ENCODE measurements at places on chromosomes 2 and 18.

- DNase-seq = no peak
Measured at GRCh38 chr2:109638795-109639194, 24.6 kb downstream of the SOWAHC start.

- peak; percentile 45 for DNase-seq
Measured at GRCh38 chr2:45778720-45779171, 127.3 kb downstream of the PRKCE start.

DNA sequence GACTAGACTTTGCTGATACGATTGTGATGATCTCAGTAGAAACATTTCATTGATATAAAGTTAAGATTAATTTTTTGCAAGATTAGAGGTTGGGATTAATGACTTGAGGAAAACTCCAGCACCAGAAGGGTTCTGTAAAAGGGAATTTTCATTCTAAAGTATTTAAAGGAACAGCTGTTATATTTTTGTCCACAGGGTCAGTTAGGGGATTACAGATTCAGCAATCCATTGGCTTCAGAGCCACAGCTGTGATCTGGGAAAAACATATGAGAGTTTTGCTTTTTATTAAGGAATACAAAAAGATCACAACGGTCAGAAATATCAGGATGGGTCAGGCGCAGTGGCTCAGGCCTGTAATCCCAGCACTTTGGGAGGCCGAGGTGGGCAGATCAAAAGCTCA lies 19.6 kb upstream of the REV1 start:
- DNase-seq = no peak

GRCh38 chr2:128499367-128500137 lies 180.9 kb upstream of the HS6ST1 start:
- no peak for DNase-seq

DNA sequence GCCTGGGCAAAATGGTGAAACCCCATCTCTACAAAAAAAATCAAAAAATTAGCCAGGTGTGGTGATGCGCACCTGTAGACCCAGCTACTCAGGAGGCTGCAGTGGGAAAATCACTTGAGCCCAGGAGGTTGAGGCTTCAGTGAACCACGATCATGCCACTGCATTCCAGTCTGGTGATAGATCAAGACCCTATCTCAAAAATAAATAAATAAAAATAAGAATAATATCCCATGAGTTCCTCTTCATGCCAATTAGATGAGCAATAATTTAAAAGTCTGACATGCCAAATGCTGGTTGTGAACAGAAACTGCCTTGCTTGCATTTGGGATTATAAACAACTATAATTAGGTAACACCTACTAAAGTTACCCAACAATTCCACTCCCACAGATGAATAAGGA lies 22.1 kb upstream of the ANKRD44 start:
- no peak for DNase-seq

DNA sequence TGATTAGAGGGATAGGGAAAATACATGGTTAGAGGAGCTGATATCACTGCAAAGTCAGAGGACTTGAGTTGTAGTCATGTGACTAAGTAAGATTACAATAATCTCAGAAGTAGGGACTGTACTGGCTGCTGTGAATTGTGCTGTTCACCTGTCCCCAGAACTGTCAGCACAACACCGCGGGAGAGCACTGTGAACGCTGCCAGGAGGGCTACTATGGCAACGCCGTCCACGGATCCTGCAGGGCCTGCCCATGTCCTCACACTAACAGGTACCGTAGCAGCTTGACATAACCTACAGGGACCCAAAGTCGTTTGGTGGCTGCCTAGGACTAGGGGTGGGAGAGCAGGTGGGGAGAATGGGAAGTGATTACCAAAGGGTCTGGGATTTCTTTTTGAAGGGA lies 132.8 kb upstream of the TTC39C start:
- DNase-seq = no peak

- DNase-seq = no peak
Measured at GRCh38 chr2:72886505-72887031, 640 bp upstream of the SPR start.

DNA sequence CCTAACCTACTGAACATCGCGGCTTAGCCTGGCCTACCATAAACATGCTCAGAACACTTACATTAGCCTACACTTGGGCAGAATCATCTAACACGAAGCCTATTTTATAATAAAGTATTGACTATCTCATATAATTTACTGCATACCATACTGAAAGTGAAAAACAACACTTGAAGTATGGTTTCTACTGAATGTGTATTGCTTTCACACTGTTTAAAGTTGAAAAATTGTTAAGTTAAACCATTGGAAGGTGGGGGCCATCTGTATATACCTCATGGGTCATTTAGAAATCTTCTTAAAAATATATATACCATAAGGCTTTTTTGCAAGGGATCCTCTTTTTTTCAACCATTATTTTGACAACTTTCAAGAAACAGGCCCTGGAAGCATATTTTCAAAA lies 16.5 kb downstream of the RNF149 start:
- DNase-seq = no peak

- DNase-seq = no peak
Measured at GRCh38 chr2:151900331-151900730, 72.1 kb upstream of the ARL5A start.

- DNase-seq = no peak
Measured at GRCh38 chr18:44423814-44424644, 256.7 kb upstream of the SETBP1 start.

DNA sequence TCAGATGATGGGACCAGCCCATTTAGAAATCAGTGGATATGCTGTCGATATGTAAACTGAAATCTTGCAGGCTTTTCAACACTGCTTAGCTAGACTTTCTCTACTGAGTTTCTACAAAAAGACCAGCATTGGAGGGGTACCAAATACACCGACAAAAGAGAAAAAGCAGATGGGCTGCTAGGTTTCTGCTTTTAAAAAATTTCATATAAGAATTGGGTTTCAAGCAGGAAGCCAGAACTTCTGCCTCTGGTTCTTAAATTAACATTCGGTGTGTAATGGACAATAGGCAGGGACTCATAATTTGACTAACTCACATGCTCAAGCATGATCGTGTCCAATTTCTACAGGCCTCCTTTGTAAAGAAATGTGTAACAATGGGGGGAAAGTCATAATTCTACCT lies 3.1 kb downstream of the ARL4C start:
- no peak for DNase-seq

GRCh38 chr2:128438091-128438490 lies 119.4 kb upstream of the HS6ST1 start:
- no peak for DNase-seq

DNA sequence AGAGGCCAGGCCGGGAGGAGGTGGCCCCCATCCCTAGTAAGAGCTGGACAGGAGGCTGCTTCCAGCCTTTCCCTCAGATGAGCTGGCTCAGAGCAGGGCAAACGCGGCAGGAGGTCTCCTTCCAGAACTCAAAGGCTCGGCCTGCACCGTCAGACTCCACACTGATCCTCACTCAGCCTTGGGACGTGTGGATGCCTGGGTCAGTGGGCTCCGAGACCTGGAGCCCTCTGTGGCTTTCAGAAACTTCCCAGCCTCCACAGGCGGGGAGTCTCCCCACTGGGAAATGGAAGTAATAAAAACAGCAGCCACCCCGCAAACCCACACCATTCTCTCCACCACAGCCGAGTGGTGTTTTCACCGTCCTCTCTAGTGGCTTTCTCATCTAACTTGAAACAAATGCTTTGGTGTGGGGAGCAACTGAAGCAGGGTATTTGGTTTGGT lies 54.3 kb downstream of the INPP5D start:
- DNase-seq = no peak

DNA sequence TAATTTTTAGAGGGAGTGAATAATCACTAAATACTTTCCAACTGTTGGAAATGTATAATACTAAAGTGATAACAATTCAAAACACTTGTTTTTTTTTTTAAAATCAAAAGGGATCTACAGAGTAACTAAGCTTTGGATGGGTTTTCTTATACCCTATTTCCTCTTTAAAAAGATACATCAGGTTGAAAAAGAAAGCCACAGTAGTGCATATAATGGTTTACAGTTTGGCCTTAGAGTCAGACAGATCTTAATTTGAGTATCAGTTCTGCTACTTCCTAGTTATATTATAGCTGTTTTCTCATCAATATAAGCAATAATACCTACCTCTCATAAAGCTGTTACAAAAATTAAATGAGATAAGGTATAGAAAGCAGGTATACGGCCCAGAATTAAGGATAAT lies 28.5 kb downstream of the PSME4 start:
- DNase-seq = no peak

DNA sequence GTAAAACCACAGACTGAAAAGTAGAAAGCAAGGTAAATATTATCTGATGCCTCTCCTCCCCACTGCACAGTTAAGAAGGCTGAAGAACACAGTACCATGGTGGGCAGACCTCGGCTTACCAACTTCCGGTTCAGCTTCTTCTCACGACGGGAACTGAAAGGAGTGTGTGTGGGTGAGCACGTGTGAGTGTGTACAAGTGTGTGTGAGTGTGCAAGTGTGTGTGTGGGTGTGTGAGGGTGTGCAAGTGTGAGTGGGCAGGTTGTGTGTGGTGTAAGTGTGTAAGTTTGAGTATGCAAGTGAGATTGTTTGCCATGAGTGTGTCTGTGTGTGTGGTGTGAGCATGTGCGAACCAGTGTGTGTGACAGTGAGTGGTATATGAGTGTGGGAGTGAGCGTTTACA lies 103.5 kb downstream of the ADD2 start:
- no peak for DNase-seq

DNA sequence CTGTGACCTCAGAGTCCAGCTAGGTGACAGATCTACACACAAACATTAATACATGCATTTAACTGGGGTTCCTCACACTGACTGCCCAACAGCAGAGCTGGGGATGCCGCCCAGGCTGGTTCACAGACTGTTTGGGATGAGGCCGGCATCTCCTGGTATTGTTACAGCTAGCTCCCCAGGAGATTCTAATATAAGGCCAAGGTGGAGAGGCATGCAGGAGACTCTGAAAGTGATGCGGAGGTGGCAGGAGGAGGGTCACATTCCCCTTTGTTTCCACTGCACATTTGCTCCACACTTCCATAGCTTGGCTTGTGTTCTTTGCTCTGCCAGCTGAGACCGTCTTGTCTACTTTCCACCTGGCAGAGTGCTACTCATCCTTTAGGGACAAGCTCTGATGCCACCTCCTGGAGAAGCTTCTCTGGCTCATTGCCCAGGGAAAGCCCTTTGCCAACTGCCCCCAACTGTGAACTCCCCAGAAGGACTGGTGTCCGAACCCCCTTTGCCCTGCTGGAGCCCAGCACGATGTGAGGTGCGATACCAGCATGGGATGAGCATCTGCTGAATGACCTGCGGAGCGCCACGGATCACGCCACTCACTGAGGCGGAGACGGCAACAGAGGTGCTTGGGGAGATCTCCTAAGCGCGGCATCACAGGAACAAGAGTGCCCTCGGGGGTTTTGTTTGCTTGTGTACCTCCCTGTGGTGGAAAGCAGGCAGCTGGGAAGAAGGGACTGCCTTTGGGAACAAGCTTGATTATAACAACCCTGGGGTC lies 88.8 kb downstream of the UXS1 start:
- DNase-seq = no peak

- DNase-seq = no peak
Measured at GRCh38 chr18:11950824-11951223, 30.5 kb upstream of the IMPA2 start.

- DNase-seq = no peak
Measured at GRCh38 chr18:45775743-45776142, 49.7 kb upstream of the SIGLEC15 start.

- no peak for DNase-seq
Measured at GRCh38 chr18:34493566-34494358, 216.3 kb upstream of the DTNA start.

GRCh38 chr2:230700447-230700846 lies 12.2 kb upstream of the CAB39 start:
- no peak for DNase-seq

DNA sequence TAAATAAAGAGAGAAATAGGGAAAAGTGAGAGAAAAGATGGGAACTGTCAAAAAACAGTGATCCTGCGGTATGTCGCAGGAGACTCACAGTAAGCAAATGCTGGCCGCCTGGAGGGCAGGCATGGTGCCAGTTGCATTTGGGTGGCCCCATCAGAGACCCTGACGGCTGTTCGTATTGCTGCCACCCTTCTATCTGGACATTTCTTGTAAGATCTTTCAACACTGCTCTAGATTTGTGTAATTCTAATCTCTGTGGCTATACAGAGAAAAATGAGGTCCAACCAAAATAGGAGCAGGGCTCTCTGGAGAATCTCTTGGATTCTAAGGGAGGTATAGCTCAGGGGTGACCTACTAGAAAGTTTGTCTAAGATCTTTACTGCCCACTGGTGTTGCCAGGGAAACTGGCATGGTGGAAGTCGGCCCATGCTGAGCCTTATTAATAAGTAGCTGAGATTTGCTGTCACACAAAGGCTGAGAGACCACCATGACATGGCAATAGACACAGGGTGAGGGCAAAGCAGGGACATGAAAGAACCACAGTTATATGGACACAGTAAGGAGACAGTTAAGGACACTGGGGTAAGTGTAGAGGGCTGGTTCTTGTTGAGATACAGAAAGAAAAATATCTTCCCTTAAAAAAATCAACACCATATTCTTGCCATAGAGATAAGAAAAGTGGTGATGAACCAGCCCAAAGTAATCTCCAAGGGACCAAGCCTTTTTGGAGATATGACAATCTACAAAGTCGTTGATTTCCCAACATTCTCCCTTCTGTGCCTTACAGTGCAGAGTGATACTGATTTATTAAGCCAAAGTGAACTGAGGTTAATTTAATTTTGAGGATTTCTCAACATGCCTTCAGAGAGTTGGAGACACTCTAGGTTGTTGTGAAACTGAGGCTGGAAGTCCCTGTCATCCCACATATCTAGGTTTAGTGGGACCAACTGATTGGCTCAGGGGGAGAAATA lies 26.4 kb upstream of the FZD7 start:
- DNase-seq = no peak

- DNase-seq = no peak
Measured at GRCh38 chr2:26870585-26871095, 22.7 kb downstream of the DPYSL5 start.

- DNase-seq = no peak
Measured at GRCh38 chr2:172833898-172834297, 98.3 kb downstream of the RAPGEF4 start.

DNA sequence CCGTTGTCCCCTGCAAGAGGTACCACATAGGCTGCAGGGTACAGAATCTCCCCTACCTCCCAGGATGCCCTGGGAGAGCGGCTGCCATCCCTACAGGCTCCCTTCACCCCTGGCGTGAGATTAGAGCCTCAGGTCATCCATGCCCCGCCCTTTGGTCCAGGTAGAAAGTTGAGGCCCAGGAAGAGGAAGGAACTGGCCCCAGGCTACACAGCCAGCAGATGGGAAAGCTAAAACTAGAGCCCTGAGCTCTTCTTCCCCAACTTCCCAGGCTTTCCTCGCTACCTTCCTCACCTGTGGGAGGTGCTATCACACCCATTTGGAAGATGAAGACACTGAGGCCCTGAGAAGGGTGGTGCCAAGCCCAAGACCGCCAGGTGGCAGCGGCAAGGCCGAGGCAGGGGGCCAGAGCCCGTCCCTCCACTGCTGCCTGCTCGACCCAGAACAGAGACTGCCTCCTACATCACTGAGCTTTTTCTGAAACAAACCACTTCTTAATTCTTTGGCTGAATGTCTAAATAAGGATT lies 25.8 kb downstream of the CIB4 start:
- DNase-seq = no peak

DNA sequence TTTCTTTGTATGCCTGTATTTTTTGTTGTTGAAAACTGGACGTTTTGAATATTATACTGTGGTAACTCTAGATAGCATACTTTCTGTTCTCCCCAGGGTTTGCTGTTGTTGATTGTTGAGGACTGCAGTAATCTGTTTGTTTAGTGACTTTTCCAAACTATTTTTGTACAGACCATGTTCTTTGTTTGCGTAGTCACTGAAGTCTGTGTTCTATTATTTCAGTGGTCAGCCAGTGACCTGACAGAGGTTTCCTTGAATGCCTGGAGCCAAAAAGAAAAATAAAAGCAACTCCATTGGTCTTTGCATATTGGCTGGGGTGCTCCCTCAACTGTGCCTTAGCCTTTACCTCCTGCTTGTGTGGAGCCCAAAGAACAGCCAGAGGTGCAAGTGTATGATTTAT lies 42.7 kb upstream of the PHLPP1 start:
- no peak for DNase-seq

Data from stimulated activated naive B cell treated with anti-CD40 and anti-IgM and Interleukin-4, amounts not matched to agents 10 μg/mL and 1 μg/mL and 100 μg/mL, for 72 hours (primary cell).